ENCODE measurements at places on chromosomes 11 and 22.

- DNase-seq, result no peak
These were observed 42.0 kb downstream of the MS4A2 start for GRCh38 chr11:60130496-60130895.

DNA sequence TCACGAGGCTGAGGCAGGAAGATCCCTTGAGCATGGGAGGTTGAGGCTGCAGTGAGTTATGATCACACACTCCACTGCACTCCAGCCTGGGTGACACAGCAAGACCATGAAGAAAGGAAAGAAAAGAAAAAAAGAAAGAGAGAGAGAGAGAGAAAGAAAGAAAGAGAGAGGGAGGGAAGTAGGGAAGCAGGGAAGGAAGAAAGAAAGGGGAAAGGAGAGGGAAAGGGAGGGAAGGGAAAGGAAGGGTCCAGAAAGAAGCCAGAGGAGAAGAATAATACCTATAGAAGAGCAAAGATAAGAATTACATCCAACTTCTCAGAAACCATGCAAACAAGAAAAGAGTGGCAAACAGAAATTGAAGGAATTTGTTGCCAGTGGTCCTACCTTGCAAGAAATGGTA is 17.2 kb upstream of the ZFTA start:
- no peak for DNase-seq

- DNase-seq, result no peak
These were observed 14.1 kb downstream of the TSSC4 start for GRCh38 chr11:2414616-2415015.

DNA sequence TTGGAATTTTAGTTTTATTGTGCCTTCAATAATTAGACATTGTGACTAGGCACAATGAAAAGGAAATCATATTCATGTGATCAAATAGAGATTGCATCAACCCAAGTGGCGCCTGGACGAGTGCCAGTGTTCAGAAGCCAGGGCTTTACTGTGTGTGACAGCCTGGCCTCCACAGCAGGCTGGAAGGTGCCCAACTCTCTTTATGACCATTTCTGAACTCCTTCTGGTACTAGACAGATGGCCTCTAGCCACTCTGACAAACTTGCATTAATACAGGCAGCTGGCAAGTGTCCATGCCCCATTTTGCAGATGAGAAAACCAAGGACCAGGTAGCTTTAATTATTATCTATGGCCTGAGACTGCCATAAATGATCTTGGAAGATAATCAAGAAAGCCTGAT is 8.3 kb upstream of the POU2AF1 start:
- DNase-seq, result no peak

- DNase-seq, result no peak
These were observed 131.9 kb upstream of the MTMR2 start for GRCh38 chr11:96055706-96056387.

DNA sequence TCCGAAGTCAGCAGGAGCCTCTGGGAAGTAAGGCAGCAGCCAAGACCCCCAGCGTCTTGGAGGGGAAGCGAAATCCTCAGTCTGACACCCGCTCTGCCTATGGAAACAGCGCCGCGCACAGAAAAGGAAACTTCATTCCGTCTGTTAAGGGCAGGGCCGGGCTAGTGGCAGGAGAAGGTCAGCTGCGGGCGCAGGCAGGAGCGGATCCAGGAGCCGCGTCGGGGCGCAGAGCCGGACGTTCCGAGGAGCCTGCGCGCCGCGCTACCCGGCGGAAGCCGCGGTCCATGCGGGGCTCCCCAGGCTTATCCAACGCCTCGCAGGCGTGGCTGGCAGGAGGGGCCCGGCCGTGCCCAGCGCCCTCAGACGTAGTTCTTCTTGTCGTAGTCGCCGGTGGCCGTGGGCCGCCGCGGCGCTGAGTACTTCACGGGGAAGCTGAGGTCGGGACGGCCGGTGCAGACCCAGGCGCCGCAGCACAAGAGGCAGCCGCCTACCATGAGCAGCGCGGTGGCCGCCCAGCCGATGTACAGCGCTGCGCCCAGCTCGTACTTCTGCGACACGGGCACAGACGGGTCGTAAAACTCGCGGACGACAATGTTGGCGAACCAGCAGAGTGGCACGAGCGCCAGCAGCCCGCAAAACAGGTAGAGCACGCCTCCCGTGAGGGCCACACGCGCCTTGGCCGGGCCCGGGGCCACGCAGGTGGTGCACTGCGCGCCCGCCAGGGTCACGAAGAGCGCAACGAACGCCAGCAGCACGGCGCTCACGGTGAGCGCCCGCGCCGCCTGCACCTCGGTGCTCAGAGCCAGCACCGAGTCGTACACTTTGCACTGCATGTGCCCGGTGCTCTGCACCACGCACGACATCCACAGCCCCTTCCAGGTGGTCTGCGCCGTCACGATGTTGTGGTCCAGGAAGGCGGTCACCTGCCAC is 705 bp downstream of the CLDN5 start:
- DNase-seq, result no peak

DNA sequence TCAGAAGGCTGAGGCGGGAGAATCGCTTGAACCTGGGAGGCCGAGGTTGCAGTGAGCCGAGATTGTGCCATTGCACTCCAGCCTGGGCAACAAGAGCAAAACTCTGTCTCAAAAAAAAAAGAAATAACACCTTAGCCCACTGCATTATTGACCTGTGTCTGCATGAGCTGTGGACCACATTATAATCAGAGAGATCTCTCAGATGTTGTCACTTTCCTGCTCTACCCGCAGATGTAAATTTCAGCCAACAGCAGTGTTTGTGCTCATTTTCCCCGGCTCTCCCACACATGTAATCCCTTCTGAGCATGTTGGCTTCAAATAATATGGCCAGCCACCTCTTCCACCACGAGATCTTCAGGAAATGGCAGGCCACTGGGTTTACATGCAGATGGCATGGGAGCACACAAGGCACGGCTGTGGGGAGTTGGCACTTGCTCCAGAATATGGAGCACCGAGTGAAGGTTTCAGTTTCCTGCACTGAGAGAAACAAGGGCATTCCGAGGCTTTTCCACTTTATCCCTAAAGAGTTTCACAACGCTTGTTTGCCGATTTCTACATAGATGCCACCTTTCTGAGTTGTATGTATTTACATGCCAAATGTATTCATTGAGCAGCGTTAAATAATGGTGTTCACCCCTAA is 19.7 kb downstream of the CDPF1 start:
- no peak for DNase-seq

DNA sequence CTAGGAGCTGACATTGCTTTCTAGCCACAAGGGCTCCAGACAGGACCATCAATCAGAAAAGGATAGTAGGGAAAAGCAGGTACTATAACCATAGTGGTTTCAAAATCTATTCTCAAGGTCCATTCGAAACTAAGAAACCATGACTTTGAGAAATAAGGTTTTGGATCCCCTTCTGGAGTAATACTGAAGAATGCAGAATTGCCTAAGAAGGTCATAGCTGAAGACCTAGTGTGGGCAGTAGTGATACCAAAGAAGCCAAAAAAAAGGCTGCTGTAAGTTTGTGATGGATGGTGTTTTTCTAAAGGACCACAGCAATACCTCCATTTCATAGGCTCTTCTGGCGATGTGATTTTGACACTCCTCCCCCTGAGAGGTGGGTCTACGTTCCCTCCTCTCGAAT is 163.1 kb downstream of the MAML2 start:
- no peak for DNase-seq

- no peak for DNase-seq
These were observed 316.3 kb upstream of the LARGE1 start for GRCh38 chr22:34236527-34236926.

DNA sequence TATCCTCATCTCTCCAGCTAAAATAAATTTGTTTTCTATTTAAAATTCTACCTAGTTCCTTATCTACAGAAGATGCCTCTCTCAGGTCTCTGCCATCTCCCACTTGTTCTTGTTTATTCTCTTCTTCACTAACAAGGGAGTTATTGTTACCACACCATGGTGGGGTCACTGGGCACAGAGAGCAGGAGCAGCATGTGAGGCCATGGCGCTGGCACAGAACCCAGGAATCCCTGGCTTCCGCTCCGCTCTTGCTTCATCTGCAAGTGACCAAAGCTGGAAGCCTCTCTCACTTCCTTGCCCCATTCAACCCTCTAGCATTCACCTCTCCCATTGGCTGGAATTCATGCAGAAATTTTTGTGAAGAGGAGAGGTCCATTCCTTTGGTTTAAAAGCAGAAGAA is 190.7 kb upstream of the NCAM1 start:
- DNase-seq, result no peak

- no peak for DNase-seq
These were observed 3.7 kb downstream of the MS4A1 start for GRCh38 chr11:60459345-60459744.

DNA sequence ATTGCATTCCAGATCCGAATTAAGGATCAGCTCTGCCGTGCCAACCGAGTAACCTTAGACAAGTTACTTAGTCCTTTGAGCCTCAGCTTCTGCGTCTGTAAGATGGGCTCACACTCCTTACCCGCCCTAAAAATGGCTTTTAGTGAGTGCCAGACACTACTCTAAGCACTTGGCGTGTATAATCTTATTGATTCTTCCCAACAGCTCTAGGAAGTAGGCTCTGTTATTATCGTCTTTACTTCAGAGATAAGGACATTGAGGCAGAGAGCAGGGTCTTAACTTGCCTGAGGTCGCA is 21.7 kb upstream of the ROBO3 start:
- DNase-seq, result no peak

GRCh38 chr11:17343907-17344306 is 7.7 kb upstream of the NCR3LG1 start:
- no peak for DNase-seq

DNA sequence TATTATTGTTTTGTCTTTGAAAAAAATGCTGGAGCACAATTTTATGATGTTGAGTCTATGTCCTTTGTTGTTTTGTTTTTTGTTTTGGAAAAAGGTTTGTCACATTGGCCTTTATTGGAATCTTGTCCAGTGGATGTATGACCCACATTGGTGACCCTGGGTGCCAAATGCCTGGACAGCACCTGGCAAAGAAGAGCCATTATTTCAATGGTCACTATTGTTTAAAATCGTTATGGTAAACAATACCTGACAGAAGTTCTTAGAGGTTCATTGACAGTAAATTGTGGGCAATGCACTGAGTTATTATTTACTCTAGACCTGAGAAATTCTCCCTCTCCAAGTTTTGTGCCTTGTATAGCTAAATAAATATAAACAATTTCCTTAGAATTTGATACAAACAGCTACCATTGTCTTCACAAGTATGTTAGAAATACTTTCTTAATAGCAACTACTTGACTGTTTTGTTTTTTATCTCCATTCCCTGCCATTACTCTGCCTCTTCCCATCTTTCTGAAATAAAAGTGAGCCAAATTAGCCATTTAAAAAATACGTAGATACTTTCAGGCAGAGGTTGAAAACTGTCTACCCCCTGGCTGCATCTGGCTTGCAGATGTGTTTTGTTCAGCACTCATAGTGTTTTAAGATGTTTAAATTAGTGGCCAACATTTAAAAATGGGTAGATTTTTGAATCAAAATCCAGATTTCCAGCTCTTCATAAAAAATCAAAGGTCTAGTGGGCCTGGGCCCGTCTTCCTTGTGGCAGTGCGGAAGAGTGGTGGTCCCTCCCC is 39.9 kb downstream of the BMAL1 start:
- DNase-seq, result no peak

DNA sequence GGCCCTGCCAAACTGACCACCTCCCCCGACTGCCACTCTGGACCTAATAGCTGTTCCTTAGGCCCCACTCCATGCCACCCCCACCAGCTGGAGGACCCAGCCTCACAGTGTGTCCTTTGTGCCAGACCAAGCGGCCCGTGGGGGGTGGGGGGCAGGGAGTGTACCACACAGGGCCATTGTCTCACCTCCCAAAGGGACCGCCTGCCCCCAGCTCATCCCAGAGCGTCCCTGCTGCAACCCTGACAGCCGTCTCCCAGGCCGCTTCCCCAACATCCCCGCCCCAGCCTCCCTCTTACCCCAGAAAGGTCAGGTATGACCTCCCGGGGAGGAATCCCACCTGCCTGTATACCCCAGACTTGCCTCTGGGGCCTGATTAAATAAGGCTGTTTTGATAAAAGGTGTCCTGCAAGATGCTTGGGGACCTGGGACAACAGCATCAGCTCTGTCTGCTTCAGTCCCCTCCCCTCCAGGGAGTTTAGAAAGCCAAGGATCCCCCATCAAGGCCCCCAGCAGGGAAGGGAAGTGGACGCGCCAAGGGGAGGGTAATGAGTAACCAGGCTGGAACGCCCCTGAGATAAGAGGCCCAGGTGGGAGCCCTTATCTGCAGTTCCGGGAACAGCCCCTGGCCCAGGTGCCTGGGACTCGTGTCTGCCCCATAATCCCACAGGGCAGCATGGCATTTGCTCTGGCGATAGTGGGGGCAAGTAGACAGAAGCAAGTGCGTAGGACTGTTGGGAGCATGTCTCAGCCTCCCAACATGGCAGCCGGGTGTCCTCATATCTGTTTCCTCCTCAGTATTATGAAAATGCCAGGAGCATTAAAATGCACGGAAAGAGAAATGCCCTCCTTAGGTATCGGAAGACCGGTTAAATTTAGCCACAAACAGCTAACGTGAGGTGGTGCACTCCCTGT is 9.0 kb downstream of the CDC42EP1 start:
- no peak for DNase-seq

DNA sequence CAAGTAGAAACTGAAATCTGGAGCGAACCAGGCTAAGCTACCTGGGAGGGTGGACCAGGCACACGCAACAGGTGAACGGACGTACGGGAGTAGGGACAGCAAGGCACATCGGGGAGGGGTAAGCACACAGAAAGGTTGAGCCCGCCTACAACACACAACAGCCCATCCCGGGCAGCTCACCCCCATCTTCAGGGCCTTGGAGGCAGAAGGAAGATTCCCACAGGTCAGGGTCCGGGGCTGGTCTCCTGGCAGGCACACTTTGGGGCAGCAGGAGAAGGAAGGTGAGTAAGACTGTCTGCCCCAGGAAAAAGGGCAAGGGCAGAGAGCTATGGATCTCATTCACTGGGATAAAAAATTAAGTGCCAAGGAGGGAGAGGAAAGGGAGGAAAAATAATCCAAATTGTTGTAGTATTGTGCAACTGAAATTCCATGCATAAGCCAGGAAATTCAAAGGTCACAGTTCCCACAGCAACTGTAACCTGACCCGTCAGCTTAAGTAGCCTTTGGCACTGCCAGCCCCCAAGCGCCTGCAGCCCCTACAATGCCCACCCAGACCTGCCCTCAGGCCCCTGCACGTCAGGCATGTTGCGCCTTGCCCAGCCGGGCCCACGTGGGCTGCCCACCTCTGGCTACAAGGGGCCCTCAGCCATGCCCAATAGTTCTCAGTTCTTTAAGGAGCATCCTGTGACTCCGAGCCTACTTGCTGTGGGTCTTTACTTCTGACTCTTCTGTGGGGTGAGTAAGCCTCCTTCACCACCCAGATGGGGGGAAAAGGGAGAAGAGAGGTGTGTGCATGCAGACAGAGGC is 51.8 kb downstream of the MICAL3 start:
- no peak for DNase-seq

- DNase-seq, result no peak
These were observed 106.4 kb downstream of the MIAT start for GRCh38 chr22:26763633-26764361.

GRCh38 chr11:64499261-64500004 is 91.6 kb upstream of the SLC22A12 start:
- DNase-seq, result no peak
